ENCODE measurements at places on chromosomes 6 and 20.

DNA sequence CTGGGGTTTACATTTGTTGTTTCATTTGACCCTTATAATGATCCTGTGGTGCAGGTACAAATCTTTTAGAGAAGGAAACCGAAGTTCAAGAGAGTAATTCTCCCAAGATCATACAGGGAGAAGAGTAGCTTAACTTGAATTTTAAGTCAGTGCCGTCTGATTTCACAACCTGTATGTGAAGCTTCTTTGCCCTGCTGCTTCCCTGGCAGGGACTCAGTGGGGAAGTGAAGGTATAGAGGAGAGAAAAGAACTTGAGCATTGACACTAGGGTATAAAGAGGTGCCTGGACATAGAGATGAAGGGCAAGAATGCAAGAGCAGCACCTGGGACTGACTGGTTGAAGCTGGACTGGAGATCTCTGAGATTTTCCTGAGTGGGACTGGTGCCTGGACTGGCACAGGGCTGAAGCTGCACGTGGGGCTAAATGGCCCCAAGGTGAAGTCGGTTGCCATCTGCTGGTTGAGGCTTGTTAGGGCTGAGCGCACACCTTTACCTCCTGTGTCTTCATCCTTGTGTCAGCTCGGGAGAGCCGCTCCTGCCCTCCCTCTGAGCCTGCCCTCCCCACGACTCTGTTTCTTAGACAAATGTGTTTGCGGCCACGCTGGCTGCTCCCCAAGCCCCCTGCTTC, 41.8 kb downstream of the FARS2 start:
- peak; percentile 75 for DNase-seq

GRCh38 chr6:113809826-113810225, 47.3 kb upstream of the MARCKS start:
- DNase-seq: no peak

- DNase-seq: peak; percentile 96
These were observed 4.7 kb downstream of the SLCO4A1 start for GRCh38 chr20:62646851-62647520.

GRCh38 chr20:51084593-51085377, 61.9 kb upstream of the KCNG1 start:
- DNase-seq: peak; percentile 72

- peak; percentile 95 for DNase-seq
These were observed 6.6 kb upstream of the BTBD9 start for GRCh38 chr6:38646166-38646878.

GRCh38 chr6:148392671-148393070, 50.0 kb downstream of the SASH1 start:
- no peak for DNase-seq

- no peak for DNase-seq
These were observed 335.0 kb upstream of the KCNQ5 start for GRCh38 chr6:72286911-72287311.

DNA sequence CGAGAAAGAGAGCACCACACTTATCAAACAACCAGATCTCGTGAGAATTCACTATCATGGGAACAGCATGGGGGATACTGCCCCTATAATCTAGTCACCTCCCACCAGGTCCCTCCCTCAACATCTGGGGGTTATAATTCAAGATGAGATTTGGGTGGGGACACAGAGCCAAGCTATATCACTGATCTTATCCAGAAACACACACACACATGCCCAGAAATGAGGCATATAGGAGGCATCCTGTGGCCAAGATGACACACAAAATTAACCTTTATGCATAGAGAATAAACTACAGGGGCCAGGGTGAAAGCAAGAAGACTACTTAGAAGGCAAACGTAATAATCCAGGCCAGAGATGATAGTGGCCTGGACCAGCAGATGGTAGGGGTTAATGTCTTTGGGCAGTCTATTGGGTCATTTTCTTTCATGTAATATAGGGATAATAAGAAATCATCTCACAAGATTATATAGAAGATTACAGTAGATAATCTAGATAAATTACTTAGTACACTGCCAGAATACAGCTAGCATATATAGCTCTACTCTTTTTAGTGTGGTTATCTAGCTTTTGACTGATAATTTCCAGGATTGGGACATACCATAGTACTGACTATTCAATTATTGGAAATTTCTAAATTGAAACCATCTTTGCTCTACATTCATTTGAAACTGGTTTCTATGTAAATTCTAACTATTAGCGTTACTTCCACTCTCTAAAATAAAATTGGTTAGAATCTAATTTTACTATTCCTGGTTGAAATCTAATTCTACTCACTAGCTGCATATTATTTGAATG, 20.0 kb downstream of the RNF144B start:
- no peak for DNase-seq

GRCh38 chr6:4010048-4010447, 68.9 kb downstream of the FAM217A start:
- DNase-seq: no peak

DNA sequence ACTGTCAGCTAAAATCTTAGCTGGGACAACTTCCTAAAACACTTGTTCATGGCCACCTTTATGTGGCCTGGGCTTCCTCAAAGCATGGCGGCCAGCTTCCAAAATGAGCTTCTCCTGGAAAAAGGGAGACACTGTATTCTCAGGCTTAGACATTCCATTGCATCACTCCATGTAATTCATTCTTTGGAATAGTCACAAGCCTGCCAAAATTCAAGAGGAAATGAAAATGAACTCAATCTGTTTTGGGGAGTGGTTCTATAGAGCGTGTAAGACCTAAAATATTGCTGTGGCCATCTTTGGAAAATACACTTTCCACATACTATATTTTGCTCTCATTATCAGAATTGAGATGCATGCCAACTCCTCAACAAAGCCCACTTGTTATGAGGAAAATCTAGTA, 687.0 kb downstream of the KIF16B start:
- DNase-seq: no peak

DNA sequence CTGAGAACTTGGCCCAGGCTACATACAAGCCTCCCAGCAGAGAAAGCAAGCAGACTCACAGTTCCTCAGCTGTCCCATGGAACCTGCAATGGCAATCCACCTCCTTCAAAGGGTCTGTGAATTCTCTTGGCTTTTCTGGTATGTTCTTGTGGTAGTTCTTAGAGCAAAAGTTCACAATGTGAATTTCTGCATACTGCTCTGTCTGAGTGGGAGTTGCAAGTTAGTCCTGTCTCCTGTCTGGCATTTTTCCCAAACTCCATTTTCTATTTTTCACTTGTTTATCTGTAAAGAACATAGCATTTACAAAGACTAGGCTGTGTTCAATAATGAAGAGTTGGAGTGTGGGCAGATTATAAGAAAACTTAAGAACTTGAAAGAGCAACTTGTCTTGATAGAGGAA, 269.9 kb downstream of the BCKDHB start:
- DNase-seq: no peak

DNA sequence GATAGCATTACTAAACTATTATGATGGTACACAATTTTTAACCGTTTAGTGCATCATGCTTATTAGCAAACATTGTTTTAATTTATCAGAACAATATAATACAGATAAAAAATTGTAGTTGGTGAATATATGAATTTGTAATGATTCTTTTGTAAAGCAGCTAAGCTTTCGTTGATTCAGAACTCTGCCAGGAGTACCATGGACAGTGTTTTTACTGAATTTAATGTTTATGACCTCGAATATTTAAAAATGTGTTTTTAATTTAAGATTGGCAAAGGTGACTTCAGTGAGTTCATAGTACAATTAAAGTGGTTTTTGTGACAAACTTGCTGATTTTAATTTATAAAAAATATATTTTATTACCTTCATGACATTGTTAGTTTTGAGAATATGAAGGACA, 10.0 kb downstream of the AFDN start:
- no peak for DNase-seq

GRCh38 chr6:125258651-125259353, 43.0 kb downstream of the HDDC2 start:
- no peak for DNase-seq

- no peak for DNase-seq
These were observed 10.1 kb upstream of the TRIM38 start for GRCh38 chr6:25952535-25952934.

DNA sequence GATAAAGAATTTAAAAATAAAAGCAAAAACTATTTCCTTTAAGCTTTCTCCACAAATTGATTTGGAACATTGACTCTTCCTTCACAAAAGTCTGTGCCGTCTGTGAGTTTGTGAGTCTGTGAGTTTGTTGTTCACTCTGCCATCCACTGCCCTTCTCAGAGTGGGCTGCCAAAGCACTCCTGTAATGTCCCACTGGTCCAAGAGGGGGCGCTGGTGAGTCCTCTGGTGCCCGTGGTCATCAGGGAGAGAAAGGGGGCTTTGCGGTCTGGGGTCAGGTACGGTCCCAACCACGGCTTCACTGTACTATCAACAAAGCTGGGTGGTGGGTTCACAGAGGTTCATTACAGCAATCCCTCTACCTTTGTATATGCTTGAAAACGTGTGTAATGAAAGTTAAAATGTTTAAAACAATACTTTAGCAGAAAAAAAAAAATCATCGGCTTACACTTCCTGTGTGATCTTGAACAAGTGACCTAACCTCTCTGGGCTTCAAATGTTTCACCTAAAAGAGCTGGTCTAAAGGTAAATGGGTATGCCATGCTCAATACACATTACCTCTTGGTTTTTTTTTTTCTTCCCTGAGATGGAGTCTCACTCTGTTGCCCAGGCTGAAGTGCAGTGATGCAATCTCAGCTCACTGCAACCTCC, 5.6 kb upstream of the ANKRD60 start:
- DNase-seq: peak; percentile 29

GRCh38 chr6:22059126-22059525, 237.7 kb downstream of the PRL start:
- DNase-seq: no peak

DNA sequence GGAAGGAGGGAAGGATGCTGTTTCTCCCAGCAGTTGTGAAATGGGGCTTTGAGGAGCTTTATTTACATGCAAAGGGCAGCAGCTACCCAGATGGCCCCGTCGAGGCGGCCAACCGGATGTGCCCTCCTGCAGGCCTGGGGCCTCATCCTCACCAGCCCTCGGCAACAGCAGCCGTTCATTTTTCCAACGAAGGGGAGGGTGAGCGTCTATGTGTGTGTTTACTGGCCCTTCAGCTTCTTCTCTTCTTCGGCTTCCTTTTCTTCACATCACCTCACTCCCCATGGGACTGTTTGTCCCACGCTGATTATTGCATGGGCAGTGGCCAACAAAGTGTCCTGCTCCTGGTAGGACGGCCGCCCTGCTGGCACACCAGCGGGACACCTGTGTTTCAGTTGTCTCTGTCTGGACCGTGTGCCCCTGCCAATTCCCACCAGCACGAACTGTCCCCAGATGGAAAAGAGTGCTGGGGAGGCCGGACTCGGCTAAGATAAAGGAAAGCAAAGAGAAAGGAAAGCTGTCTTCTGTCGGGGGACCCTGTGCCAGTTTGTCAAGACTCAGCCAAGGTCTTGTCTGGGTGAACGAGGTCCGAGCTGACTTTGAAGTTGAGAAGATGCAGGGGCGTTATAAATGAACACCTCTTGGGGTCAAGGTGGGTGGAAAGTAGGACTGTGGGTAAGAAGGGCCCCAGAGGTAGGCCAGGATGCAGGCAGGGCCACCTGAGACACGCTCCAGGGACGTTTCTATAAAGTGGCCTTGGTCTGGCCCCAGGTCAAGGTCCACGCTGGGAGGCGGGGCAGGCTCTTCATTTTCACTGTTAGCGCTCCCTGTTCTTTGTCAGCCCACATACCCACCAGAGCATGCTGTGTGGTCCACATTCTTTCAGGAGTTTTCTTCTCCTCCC, 57.0 kb downstream of the FAM50B start:
- DNase-seq: no peak

DNA sequence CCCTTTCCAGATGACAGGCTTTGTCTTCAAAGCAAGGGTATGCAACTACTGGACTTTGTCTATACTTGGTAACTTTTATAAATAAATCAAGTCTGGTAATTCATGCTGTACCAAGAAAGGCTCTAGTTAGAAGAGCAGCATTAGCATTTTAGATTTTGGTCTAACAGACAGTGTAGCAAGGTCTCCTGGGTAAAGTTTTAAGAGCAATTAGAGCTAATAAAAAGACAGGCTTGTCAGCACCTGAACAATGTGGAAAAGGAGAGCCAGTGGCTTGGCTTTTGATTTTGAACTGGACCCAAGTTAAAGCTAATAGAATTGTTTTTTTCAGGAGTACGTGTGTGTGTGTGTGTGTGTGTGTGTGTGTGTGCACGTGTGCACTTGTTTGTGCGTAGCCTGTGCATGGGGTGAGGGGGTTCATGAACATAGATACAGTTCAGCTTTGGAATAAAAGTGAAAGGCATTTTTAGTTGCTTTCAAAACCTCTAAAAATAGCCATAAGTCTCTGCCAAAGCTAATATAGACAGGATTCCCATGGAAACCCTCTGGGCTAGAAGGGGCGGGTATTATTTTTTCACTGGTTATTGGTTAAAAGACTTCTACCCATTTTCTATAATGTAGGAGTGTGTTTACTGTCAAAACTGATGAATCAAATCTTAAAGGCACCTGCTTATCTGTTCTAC, 138.4 kb downstream of the KCNQ5 start:
- no peak for DNase-seq

DNA sequence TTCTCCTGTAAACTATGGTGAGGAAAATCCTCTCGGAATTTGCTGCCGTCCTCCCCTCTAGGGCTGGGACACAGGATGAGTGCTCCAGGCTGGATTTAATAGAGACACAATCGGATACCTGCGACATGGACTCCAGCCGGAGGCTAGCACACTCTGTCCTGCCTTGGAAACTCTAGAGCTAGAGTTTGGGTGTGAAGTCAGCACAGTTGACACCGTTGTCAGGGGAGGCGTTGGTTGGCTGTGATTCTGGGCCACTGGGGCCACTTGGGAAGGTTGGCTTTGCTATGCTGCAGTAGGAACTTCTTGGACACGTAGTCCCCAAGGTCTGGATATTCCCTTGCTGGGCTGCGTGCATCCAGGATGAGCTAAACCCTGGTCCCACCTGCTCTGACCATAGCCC, 169.4 kb downstream of the NRN1 start:
- DNase-seq: no peak

DNA sequence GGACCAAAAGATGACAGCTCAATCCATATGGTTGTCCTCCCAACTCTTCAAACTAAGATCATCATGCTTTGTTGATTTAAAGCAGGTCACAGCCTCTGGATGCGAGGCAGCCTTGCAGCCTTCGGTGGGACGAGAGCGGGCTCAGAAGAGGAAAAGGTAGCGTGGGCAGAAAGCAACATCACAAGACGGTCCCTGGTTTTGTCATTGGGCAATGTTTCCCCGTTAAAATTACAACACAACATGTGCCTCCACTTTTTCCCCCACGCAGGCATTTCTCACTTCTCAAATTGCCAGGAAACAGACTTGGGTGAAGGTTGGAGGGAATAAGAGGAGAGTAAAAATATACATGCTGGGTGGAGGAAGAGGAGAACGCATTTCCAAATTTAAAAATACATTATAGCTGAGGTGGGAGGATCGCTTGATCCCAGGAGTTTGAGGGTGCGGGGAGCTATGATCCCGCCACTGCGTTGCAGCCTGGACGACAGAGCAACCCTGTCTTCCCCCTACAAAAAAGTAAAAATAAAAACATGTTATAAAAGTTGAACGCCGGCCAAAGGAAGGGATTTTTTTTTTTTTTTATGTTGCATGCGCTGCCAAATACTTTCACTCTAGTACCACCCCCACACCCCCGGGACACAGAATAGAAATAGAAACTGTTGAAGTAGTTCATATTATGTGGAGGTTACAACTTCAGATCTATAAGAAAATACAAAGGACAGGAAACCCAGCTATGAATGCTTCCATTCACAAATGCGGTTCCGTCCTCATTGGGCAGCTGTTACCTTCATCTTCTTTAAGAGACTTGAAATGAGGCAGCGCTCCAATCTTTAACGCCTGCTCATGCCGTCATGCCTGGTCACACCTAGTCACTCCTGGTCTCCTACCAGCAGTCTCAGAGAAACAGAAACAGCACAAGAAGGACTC, 13.9 kb upstream of the NAA20 start:
- no peak for DNase-seq
